Activated naive CD8-positive, alpha-beta T cell treated with anti-CD3 and anti-CD28 coated beads, Interleukin-2, amount 50 U/mL, for 16 hours (primary cell): ENCODE measurements at places on chromosomes 12 and 14.

DNA sequence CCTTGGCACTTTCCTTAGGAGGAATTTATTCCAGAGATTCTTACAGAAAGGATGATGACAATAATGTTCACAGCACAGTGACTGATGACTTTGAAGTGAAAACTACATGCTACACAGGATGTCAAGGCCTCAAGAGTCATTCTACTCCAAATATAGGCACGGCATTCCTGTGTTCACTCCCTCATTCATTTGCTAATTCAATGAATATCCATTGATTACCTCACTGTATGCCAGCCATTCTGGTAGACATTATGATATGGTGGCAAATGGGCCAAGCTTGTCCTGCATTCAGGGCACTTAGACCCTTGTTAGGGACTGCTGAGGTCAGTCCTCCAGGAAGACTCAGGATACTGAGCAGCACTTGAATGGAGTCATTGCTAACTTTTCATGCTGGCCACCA, 48.0 kb downstream of the FOXN4 start:
- no peak for DNase-seq

DNA sequence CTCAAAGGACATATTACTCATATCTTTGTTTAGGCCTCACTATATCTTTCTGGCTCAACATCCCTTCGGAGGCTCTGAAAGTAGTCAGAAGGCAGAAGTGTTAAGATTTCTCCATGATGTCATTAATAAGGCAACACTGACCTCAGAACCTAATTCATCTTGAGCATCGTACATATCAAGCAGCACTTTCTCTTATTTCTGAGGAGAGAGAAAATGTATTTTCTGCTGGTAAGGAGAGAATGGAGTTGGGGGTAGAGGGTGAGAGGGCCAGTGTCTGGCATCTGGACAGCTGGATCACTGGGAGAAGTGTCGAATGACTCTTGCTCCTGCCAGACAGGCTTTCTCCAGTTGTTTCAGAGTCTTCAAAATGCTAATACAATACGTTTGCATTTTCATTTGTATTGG, 213.2 kb upstream of the PRICKLE1 start:
- DNase-seq = no peak

GRCh38 chr14:96363751-96364336, 518 bp downstream of the GSKIP start:
- DNase-seq = no peak

DNA sequence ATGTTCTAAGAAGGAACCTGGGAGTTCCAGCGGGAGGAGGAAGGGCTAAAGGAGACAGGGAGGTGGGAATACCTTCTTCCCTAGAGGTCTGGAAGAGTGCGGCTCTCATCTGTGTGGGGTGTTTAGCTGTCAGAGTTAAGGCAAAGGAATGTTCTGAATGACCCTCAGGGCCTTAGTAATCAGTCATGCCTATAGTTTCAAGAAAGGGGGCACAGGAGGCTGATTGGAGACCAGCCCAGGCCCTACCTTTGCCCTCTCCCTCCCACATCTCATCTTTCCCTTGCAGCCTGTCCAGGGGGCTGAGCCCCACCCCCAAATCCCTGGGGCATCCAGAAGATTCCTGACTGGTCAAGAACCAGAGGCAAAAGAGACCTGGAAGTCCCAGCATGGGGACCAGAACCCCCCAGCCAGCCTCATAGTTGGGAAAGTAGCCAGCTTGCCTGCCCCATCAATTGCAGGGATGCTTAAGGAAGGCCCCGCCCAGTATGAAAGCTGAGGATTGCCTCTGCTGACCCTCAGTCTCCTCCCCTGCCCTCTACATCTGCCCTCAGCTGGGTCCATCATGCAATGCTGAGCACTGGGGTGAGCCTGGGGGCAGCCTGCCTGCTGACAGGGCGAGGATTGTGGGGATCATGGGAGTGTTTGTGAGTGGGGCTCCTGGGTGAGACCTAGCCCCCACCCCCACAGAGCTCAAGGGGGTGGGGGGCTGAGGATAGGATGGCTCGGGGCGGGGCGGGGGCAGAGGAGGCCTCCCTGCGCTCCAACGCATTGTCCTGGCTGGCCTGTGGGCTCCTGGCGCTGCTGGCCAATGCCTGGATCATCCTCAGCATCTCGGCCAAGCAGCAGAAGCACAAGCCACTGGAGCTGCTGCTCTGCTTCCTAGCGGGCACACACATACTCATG, 1.8 kb downstream of the GPR162 start:
- DNase-seq = no peak

DNA sequence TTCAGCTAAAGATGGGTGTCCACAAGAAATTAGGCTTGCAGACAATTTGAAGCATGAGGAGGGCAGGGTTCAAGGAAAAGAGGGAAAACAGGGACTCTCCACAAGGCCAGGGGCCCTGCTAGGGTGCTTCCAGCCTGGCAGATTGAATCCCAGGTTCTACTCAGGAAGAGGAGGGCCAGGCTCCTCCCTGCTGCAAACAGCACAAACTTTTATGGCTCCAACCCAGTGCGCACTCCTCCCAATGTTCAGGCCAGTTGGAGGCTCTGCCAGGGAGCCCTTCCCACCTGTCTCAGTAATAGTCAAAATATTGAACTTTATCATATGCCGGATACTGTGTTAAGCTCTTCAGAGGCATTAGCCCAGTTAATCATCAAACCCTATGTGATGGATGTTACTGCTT, 244.4 kb downstream of the SYT1 start:
- DNase-seq = no peak
